ENCODE measurements at places on chromosomes 12 and 14.

GRCh38 chr12:108021141-108021540 lies 107.9 kb upstream of the WSCD2 start:
- no peak for DNase-seq

- no peak for DNase-seq
Observed at GRCh38 chr12:89529738-89530137, 3.9 kb upstream of the POC1B start.

- DNase-seq = no peak
Observed at GRCh38 chr12:108712925-108713203, 18.5 kb downstream of the CORO1C start.

DNA sequence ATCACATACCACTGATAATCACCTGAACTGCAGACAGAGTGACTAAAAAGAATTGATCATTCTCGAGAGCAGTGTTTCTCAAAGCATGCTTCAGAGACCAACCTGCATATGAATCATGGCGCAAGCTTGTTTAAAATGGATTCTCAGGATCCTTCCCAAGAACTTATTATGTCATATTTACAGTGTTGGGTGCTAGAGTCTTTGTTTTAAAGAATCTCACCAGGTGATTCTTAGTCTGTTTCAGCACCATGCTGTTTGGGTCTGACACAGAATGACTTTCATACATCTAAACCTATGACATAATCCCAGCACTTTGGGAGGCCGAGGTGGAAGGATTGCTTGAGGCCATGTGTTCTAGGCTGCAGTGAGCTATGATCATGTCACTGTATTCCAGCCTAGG lies 31.3 kb upstream of the SSPN start:
- no peak for DNase-seq

- no peak for DNase-seq
Observed at GRCh38 chr12:100472325-100472724, 1.3 kb upstream of the NR1H4 start.

DNA sequence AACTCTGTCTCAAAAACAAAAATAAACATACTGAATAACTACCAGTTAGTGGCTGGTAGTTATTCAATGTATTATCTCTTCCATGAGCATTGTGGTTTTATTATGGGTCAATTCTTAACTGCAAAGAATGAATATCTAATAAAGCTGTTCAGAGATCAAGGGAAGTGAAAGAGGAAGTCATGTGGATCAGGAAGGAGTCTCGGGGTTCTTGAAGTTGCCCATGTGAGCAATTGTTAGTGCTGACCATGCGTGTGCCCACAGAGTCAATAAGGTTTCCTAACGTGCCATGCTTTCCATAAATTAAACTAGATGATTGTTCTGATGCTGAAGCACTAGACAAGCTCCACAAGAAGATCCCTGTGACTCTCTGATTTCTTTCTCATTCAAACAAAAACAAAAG lies 136.5 kb upstream of the CPSF6 start:
- DNase-seq = no peak

- no peak for DNase-seq
Observed at GRCh38 chr14:23327947-23328744, 6.9 kb downstream of the PABPN1 start.

GRCh38 chr12:39780913-39781446 lies 161.4 kb upstream of the ABCD2 start:
- DNase-seq = no peak

DNA sequence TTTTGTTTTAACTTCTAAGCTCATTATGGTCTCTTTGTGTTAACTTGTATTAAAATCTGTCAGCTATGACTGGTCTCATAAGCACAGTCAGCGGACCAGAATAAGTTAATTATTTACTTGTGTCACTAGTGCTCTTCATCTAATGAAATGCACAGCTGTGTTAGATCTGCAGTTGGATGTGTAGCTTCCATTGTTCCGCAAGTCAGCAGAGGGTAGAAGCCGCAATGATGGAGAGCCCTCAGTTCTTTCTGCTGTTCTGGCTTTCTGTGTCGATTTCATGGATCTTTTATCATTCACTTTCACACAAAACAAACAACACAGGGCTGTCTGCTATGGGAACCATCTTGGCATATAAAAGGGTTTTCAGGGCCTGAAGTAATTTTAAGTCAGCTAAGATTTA lies 89.3 kb upstream of the RFX4 start:
- no peak for DNase-seq

DNA sequence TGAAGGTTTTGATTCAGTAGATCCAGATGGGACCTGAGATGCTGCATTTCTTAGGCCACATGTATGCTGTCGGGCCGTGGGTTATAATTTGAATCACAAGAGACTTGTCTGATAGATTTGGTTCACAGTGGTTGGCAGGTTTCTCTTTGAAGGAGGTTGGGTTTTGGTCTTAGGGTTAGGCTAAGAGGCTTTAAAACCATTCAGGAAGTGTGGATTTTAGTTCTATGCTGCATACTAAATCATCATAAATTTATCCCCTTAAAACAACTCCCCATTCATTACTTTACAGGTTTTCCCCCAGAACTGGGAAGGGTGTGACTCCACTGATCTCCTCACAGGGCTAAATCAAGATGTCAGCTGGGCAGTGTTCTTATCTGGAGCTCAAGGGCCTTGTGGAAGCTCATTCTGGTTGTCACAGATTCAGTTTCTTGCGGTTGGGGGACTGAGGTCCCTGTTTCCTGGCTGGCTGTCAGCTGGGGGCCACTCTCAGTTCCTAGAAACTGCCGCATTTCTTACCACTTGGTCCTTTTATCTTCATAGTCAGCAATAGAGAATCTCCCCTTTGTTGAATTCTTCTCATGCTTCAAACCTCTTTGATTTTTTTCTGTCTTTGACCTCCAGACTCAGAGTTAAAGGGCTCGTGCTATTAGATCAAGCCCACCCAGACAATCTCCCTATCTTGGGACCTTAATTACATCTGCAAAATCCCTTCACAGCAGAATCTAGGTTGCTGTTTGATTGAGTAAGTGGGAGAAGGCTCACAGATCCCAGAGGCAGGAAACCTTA lies 20.6 kb upstream of the PCNX1 start:
- no peak for DNase-seq

- DNase-seq = no peak
Observed at GRCh38 chr12:129900306-129900705, 3.5 kb downstream of the TMEM132D start.

DNA sequence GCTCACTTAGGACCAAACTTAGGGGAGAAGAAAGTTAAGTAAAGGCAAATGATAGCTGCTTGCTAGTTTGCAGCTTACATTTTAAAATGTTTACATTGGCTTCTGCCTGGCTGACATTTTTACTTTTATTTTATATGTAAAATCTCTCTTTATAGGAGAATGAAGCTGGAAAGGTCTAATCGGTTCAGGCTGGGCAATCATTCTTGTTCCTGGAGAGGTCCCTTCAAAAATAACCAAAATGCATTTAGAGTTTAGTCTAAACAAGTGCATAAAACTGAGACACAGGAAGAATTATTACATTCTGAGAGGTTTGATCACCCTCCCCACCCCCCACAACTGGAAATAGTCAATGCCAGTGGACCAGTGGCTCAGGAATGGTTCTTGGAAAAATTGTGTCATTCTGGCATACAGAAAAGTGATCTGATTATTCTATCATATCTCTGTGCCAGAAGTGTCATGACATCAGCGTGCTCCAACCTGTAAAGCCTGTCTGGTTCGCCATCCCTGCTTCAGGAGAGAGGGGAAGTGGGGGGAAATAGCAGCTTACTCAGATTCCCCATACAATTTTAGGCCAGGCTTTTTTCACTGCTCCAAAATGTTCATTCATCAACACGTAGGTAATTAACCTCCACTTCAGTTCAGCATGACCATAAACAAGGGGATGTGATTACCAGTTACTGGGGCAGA lies 4.2 kb downstream of the PRICKLE1 start:
- no peak for DNase-seq

DNA sequence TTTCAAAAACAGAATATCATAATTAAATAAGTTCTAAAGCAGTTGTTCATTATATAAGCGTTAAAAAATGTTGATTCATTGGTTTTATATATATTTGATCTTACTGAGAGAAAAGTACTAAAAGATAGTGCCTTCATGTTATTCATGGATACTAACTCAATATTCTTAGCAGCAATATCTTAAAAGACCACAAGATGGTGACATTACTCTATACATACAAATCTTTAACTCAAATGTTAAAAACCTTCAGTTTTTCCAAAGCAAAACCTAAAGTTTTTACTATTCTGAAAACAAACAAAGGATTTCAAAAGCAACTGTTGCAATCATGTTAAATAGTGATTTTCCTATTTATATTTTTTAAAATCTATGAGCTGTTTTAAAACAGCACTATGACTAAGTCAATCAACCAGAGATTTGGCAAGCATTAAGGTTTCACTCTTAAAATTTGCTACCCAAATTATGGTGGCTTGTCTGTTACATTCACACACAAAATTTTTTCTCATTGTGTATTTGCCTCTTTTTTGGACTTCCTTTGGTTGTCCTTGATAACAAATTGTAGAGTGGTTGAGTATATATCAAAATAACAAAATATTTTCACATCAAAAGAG lies 50.1 kb upstream of the RERGL start:
- no peak for DNase-seq

GRCh38 chr12:57012600-57013465 lies 3.5 kb downstream of the TAC3 start:
- DNase-seq = no peak

DNA sequence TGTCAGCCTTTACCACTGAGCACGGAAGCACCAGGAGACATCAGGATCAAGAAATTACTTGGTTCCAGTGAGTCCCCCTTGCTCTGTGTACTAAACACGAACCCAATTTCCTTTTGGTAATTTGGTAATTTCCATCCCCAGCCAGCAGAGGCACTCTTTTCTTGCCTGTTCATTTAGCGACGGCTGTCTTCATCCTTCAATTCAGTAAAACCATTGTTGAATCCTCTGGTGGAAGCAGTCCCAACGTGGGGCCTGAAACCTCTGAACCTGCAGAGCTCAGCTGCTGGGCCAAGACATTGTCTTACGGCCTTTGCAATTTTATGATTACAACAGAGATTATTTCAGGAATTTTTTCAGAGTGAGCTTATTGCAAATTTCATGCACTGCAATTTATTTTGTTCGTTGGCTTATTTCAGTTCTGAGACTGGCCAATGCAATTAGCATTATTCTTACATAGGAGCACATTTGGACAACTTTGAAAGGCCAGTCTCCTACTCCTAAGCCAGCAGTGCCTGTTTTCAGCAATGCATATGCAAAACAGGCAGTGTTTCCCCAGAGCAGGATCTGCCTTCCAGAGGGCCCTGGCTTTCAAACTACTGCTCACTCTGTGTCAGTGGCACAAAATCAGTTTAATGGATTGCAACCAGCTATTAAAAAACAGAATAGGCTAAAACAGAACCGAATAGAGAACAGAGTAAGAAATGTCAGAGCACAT lies 372.9 kb upstream of the TMEM132C start:
- no peak for DNase-seq

GRCh38 chr14:100191584-100192249 lies 32.3 kb upstream of the DEGS2 start:
- DNase-seq = no peak

DNA sequence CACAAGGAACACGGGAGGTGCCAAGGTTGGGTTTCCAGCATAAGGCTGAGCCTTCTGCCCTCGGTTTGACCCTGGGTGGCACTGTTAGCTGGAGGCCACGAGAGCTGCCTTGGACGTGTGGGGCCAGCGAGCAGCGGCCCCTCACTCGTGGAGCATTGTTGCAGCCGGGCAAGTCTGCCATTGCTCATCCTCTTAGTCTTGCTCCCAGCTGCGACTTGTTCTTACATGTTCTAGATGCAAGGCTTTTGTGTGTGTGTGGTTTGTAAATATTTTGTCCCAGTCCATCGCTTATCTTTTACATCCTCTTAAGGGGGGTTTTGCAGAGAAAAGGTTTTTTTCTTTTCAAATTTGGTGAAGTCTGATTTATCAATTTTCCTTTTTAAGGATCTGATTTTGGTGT lies 21.1 kb upstream of the C1S start:
- DNase-seq = no peak

DNA sequence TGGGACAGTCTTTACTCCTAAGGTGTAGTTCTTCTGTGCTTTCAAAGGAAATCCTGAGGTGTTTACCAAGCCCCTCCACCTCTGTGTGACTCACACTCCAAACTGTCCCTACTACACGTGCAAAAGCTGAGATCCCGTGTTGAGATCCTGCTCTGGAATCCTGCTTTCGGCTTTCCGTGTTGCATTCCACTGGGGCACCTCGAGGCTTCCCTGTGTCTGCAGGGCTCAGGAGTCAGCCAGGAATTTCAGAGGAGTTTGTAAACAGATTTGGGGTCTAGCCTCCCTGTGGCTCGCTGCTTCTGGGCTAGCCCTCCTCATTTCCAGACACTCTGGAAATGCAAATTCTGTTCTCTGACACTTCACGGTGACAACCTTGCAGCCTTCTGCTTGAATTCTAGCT lies 48.4 kb downstream of the CACNA2D4 start:
- DNase-seq = no peak

GRCh38 chr12:56658921-56659320 lies 13.1 kb upstream of the ATP5F1B start:
- DNase-seq = no peak

- no peak for DNase-seq
Observed at GRCh38 chr12:6824085-6824775, 2.6 kb downstream of the GPR162 start.

GRCh38 chr12:55720071-55720564 lies at the start of gene RDH5:
Gene RDH5, plus strand, starts transcription at chr12:55720393. Its CDS starts 792 bp downstream, at chr12:55721185.
- no peak for DNase-seq

- DNase-seq = no peak
Observed at GRCh38 chr12:55067701-55068100, 47.9 kb downstream of the NEUROD4 start.

DNA sequence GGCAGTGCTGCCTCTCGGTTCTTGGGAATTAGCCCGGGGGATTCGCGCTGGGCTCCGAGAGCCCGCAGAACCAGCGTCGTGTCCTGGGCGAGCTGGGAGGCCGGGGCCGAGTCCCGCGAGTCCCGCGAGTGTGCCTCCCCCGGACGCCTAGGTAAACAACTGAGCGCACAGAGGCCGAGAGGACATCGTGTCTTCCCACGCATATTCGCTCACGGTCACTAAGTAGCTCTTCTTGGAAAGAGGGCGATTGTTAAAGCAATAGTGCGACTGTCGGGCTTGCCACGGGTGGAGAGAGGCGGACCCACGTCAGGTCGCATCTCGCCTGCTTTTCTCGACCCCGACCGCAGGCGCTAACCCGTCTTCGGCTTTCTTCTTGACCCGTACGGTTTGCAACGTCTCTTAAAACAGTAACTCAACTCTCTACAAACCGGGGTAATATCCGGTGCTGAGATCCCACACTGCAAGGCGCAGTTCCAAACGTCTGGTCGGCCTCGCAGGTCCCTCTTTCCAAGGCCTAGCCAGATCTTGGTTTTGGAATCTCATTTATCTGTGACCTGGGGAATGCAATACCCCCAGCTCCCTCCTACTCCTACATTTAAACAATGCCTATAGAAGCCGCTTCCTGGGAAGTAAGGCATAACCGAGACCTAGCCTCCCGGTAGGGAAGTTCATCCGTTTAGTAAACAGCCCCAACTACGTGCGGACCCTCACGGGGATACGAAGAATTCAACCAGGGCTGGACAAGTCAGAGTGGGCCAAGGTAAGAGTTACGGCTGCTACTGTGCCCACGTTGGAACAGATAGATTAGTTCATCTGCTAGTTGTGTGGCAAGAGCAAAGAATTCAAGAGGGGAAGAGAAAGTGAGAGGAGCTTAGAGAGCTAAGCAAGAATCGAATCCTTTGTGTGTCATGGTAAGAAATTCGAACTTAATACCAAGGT lies 736 bp upstream of the PHLDA1 start:
- DNase-seq = peak; percentile 83

- DNase-seq = no peak
Observed at GRCh38 chr14:21019366-21019765, 5.5 kb downstream of the NDRG2 start.
